A375 (cell line): ENCODE measurements at places on chromosomes 1 and 21. TPM values are rescaled to one million over a fixed set of nuclear protein-coding genes. Genes with fewer than 3 reads are reported as not detected.

The CD34 gene
- total RNA-seq = 0.19 TPM in 1 of 2 replicates, not detected in the other

The TDRD10 gene
- total RNA-seq = not detected in 2 replicates

The PGLYRP4 gene
- total RNA-seq = not detected in 2 replicates

The SLC45A3 gene
- total RNA-seq = 13.4 and 14.5 TPM in 2 replicates

The CRABP2 gene
- total RNA-seq = 1.8 and 2.6 TPM in 2 replicates

The LCE1E gene
- total RNA-seq = not detected in 2 replicates

The RRP1 gene
- 25.7 and 29.3 TPM in 2 replicates for total RNA-seq

The OR14I1 gene
- total RNA-seq = not detected in 2 replicates

The ARHGEF16 gene
- 0.05 TPM in 1 of 2 replicates, not detected in the other for total RNA-seq

The AUNIP gene
- total RNA-seq = 20.7 and 27.8 TPM in 2 replicates

The WDR64 gene
- total RNA-seq = not detected in 2 replicates

The PSEN2 gene
- total RNA-seq = 25.5 and 26.6 TPM in 2 replicates

The GORAB gene
- total RNA-seq = 12.4 and 16.0 TPM in 2 replicates

The RTCA gene
- total RNA-seq = 49.7 and 54.3 TPM in 2 replicates

The CR1L gene
- not detected in 2 replicates for total RNA-seq

The S100B gene
- total RNA-seq = 62.9 and 82.2 TPM in 2 replicates

The DNAJC28 gene
- 0.11 and 0.37 TPM in 2 replicates for total RNA-seq

The PRAMEF10 gene
- total RNA-seq = not detected in 2 replicates

The RSPH1 gene
- 0.08 and 0.11 TPM in 2 replicates for total RNA-seq

The ZFP69 gene
- 7.2 and 7.6 TPM in 2 replicates for total RNA-seq

The HPDL gene
- 20.7 and 25.0 TPM in 2 replicates for total RNA-seq

The NT5C1A gene
- 0.34 and 1.2 TPM in 2 replicates for total RNA-seq

The PARP1 gene
- total RNA-seq = 211 and 239 TPM in 2 replicates

The OR2M4 gene
- 0.08 TPM in 1 of 2 replicates, not detected in the other for total RNA-seq

The TIAM1 gene
- 19.2 and 21.6 TPM in 2 replicates for total RNA-seq

The CHI3L2 gene
- 0.34 and 0.38 TPM in 2 replicates for total RNA-seq

The NGF gene
- total RNA-seq = not detected in 2 replicates

The KRTAP21-3 gene
- total RNA-seq = not detected in 2 replicates

The TXNIP gene
- total RNA-seq = 36.2 and 41.8 TPM in 2 replicates

The RPE65 gene
- not detected in 2 replicates for total RNA-seq

The INKA2 gene
- total RNA-seq = 3.9 and 4.0 TPM in 2 replicates

The OR10Z1 gene
- total RNA-seq = not detected in 2 replicates

The LCE2C gene
- not detected in 2 replicates for total RNA-seq

The CFAP57 gene
- 0.11 and 0.15 TPM in 2 replicates for total RNA-seq

The C4BPA gene
- not detected in 2 replicates for total RNA-seq

The DPYD gene
- total RNA-seq = 24.7 and 28.9 TPM in 2 replicates

The SH2D2A gene
- 1.0 and 1.8 TPM in 2 replicates for total RNA-seq

The CD164L2 gene
- total RNA-seq = not detected in 2 replicates

The SLC25A34 gene
- 0.37 and 0.94 TPM in 2 replicates for total RNA-seq
